ENCODE measurements at places on chromosomes 7 and 10.

DNA sequence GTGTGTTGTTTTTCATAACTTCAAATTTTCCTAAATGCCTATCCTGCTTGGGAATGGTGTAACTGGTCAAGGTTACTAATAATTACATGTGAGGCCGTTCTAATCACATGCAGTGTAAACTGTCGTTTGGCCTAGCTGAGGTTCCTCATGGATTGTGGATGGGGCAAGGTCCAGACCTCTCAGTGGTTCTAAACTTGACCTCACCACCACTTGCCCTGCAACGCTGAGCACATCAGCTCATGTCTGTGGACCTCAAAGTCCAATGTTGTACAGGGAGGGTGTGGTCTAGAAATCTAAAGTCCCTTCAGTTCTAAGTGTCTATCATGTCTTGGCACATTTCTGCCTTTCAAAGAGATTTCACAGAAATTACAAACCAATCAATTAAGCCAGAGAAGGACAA is 15.6 kb downstream of the RBP3 start:
- no peak for ATAC-seq

DNA sequence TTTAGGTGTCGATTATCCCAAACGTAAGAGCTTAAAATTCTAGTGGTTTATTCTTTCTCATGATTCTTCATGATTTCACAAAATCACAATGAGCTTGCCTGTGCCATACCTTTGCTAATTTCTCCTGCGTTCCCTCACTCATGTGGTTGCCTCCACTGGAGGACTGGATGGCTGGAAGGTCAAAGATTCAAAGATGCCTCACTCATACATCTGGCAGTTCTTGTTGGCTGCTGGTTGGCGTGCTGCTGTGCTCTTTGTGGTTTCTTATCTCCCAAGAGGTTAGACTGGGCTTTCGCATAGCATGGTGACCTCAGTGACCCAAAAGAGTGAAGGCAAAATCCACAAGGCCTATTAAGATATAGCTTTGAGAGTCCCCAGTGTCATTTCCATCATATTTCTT is 877.6 kb upstream of the AUTS2 start:
- no peak for ATAC-seq

GRCh38 chr7:92769394-92769699 is 67.0 kb downstream of the CDK6 start:
- ATAC-seq = peak; percentile 2

- ATAC-seq = no peak
Observed at GRCh38 chr7:131623154-131623553, 66.7 kb upstream of the PODXL start.

- no peak for ATAC-seq
Observed at GRCh38 chr7:6436385-6436685, 11.4 kb downstream of the DAGLB start.

- ATAC-seq = peak; percentile 61
Observed at GRCh38 chr7:78769481-78770101, 683.9 kb downstream of the MAGI2 start.

- no peak for ATAC-seq
Observed at GRCh38 chr7:14765731-14766130, 136.8 kb downstream of the DGKB start.

DNA sequence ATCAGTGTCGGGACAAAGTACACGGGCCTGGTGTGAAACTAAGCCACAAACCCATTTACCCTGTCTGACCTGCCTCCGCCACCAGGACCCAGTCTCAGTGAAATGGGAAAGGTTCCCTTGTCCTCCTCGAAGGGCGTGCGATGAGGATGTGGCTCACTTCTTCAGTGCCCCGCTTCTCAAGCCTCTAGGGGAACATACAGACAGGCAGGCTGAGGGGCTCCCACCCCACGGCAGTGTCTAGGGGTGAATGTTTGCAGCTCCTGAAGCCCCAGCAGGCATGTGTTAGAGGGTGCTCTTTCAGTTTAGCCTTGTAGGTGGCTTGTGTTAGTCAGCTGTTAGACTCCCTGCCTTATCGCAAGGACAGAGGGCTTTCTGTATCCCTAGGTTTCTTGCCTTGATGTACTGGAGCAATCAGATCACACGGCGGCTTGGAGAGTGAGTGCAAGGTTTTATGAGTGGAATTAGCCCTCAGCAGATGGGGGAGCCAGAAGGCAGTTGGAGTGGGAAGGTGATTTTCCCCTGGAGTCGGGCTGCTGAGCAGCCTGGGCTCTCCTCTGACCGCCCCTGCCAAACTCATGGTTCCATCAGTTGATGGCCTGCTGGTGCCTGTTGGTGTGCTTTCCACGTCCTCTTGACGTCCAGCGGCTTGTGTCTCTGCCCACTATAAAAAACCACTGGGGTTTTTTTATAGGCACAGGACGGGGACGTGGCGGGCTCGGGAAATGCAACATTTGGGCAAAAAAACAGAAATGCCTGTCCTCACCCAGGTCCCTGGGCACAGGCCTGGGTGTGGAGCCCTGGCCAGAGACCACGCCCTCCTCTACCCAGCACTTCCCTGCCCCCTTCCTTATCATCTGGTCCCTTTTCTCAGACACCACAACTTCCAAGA is 759 bp downstream of the NUDT1 start:
- peak; percentile 58 for ATAC-seq

DNA sequence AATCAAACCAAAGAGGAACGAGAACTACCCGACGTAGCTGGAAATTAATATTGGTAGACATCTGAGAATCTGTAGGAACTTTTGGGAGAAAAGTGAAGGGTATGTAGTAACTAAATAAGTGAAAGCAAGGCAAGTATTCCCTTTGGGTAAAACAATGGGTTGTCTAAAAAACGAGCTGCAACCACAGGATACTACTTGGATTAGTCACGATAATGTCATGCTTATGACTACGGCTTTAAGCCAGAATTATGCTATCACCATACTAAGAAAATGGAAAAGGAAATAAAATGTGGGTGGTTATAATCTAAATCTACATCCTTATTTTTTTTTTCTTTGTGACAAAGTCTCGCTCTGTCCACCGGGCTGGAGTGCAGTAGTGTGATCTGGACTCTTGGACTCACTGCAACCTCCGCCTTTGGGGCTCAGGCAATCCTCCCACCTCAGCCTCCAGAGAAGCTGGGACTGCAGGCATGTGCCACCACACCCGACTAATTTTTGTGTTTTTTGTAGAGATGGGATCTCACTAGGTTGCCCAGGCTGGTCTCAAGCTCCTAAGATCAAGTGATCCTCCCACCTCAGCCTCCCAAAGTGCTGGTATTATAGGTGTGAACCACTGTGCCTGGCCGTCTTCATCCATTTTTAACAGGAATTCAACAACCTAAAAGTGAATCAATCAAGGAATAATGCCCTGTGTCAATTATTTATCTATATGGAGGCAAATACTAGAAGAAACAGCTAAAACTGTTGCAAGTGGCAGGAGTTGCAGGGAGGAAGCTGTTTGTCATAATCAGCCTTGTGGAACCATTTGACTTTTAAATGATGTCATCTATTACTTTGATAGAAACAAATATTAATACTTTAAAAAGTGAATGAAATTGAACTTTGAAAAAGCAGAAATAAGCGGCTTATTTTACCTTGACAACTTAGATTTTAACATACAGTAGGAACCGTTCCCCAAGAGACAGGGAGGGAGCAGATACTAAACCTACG is 189.3 kb downstream of the PRPF18 start:
- peak; percentile 22 for ATAC-seq

DNA sequence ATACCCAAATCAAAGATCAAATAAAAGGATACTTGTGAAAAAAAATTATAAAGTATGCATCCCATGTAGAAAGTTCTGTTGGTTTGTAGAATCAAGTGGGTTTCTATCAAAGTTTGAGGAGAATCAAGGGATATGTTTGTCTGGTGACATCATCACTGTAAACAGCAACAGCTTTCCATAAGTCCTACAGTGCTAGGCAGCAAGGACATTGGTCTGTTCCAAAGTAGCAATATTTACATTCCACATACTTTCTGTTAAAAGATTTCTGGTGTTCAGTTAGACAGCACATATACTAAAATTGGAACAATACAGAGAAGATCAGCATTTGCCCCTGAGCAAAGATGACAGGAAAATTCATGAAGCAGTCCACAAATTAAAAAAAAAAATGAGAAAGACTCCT is 683.9 kb downstream of the XPNPEP1 start:
- no peak for ATAC-seq

GRCh38 chr10:127485153-127485857 is 63.8 kb upstream of the NPS start:
- peak; percentile 45 for ATAC-seq

DNA sequence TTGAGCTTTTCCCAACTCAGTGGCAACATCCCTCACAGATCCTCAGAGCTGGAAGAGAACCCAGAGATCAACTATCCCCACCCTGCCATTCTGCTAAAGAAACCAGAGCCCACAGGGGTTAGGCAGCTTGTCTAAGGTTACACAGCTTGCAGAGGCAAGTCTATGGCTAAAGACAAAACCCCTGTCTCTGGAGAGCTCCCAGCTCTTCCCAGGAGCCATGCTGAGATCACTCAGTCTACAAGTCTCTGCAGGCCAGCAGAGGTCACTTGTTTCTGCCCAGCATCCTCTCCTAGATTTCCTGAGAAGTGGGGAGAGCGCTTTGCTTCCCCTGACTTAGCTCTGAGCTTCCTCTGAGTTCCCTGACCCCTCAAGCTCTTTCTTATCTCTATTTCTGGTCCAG is 28.5 kb upstream of the LOXL4 start:
- ATAC-seq = peak; percentile 55

- peak; percentile 93 for ATAC-seq
Observed at GRCh38 chr7:108094933-108095710, 35.0 kb downstream of the LAMB4 start.

- ATAC-seq = no peak
Observed at GRCh38 chr7:137544453-137545058, 201.0 kb upstream of the PTN start.

- ATAC-seq = no peak
Observed at GRCh38 chr10:92122941-92123450, 167.9 kb downstream of the CPEB3 start.

- peak; percentile 64 for ATAC-seq
Observed at GRCh38 chr7:118918556-118918955, 694.1 kb downstream of the ANKRD7 start.

- no peak for ATAC-seq
Observed at GRCh38 chr10:118670472-118671124, 75.2 kb upstream of the PRLHR start.

GRCh38 chr10:11849911-11850310 is 26.8 kb downstream of the PROSER2 start:
- no peak for ATAC-seq

DNA sequence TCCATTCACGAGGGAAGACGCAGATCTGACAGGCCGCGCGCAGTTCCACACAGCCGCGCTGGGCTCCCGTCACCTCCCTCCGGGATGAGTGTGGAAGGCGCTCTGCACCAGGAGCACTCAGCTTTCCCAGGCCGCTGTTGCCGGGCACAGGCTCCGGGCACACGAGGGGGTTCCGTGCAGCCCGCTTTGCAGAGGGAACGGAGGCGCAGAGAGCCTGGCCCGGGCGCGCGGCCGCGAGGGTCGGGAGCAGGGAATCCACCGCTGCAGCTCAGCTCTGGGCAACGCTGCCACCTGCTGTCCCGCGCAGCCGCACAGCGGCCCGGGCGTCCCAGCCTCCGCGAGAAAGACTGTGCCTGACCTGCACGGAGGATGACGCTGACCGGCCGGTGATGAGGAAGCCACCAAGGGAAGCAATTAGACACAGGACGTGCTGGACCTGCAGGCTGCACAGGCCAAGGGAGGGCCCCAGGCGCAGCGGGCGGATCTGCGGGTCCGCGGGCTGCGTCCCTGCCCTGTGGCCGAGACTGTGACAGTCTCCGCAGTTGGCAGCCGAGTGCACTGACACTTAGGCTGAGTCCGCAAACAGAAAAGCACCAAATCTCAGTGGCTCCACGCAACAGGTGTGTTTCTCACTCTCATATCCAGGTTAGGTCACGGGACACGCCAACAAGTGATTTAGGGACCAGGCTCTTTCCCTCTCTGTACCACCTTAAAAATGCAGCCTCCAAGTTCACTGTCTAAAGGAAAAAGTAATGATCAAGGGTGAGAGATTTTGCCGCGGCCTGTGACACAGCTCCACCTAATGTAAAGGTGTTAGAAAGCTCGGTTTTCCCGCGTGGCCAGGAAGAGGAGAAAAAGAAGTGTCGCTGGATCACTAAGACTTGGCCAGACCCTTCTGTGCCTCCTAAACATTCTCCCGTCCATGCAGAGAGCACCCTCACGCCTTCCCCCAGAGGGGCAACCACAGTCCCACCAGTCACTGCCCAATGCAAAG is 94.5 kb downstream of the SEC61G start:
- peak; percentile 97 for ATAC-seq

DNA sequence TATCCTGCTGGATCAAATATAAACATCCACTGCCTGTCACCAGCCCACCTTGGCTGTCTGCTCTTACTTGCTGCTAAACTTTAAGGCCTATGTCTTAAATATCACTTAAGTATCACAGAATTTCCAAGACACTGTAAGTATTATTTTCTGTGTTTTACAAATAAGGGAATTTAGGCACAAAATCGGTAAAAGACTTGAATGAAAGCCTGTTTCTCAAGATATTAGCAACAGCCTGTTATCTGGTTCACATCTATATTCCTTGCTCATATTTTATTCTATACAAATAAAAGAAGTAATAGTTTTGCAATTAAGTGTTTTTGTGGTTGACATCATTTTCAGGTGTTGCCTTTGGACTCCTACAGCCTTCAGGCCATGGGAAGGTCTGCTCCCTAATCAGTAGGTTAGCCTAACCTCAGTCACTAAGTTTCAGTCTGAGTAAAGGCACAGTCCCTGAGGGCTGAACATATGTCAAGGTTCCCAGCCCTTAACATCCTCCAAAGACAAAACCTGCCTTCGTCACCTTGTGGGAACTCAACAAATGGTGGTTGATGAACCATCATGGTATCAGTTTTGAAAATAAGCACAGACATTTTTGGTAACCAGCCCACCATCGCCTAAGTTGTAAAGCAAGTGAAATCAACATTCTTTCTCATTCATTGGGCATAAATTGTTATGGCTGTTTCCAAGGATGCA is 127.1 kb downstream of the CREB5 start:
- ATAC-seq = no peak

- ATAC-seq = no peak
Observed at GRCh38 chr7:1152492-1152891, 7.5 kb downstream of the ZFAND2A start.

- ATAC-seq = no peak
Observed at GRCh38 chr7:49060743-49061142, 136.4 kb downstream of the CDC14C start.

DNA sequence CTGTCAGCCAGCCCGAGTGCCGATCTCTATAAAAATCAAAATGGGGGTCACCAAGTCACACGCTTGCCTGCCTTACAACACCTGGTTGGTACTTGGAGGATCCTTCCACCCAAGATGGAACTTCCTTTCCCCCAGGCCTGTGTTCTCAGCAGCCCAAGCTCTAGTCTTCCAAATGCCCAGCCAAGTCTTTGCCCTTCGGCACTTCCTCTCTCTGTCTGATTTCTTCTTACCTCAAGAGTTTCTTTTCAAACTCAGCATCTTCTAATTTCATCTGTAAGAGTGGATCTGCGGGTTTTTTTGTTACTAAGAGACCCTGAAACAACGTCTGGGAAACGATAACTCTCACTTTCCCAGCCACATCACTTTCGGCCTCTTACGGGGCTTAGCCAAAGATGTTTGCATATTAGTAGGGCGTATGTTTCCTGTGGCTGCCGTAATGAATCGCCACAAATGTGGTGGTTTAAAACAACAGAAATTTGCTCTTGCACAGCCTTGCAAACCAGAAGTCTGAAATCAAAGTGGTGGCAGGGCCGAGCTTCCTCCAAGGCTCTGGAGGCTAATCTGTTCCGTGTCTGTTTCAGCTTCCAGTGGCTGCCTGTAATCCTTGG is 219.9 kb downstream of the TCF7L2 start:
- ATAC-seq = no peak

- ATAC-seq = peak; percentile 72
Observed at GRCh38 chr10:100519311-100520051, at the start of gene SEC31B. Gene SEC31B (minus strand): TSS chr10:100519861. CDS start chr10:100516952, 2,909 bp downstream.

- peak; percentile 87 for ATAC-seq
Observed at GRCh38 chr7:120805636-120806388, 52.1 kb downstream of the TSPAN12 start.

Measured in SK-N-SH treated with all-trans-retinoic acid at 6 μM for 48 hours (cell line).